ENCODE measurements at places on chromosomes 12 and 14. TPM values are rescaled to one million over a fixed set of nuclear protein-coding genes. Genes with fewer than 3 reads are reported as not detected.
A peak's percentile ranks its signal among the peaks of the same experiment; 100 is the strongest.

GRCh38 chr12:88865537-88865936 lies 285.3 kb upstream of the KITLG start:
- DNase-seq: peak; percentile 65

- DNase-seq: peak; percentile 65
These were observed 202.5 kb upstream of the DDHD1 start for GRCh38 chr14:53355581-53356112.

GRCh38 chr12:3931776-3932175 lies 58.6 kb upstream of the PARP11 start:
- DNase-seq: no peak

- DNase-seq: no peak
These were observed 4.2 kb upstream of the FICD start for GRCh38 chr12:108510836-108511235.

- DNase-seq: peak; percentile 68
These were observed 990 bp downstream of the FERMT2 start for GRCh38 chr14:52949711-52950409.

DNA sequence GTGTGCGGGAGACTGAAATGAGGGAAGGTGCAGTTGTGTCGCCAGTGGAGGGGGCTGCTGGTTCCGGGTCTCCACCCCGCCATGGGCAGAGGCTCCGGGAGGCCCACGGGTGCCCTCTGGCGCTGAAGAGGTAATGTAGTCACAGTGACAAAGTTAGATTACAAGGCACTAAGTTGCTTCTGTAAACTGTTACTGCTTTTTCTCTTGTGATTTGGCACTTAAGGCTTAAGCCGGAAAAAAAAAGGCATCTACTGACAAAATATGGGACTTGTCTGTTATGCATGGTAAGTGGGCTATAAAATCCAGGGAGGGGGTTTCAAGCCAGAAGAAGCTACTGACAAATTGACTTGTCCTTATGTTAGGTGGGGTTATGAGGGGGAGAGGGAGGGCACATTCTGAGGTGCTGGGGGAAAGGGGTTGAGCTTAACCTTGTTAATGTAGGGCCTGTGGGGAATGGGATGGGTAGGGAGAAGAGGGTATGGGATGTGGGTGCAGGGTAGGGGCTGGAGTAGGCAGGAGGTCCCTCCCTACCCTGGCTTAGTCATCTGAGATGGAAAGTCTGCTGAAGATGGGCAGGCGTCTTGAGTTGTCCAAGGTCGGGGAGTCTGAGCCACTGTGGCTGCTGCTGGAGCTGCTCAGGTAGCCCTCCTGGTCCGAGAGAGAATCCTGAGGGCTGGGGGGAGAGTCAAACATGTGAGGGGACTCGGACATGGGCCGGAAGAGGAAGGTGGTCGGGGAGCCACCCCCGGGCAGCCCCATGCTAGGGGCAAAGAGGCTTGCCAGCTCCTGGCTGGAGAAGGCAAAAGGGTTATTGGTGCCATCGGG lies 3.7 kb downstream of the ZFP36L1 start:
- peak; percentile 59 for DNase-seq

DNA sequence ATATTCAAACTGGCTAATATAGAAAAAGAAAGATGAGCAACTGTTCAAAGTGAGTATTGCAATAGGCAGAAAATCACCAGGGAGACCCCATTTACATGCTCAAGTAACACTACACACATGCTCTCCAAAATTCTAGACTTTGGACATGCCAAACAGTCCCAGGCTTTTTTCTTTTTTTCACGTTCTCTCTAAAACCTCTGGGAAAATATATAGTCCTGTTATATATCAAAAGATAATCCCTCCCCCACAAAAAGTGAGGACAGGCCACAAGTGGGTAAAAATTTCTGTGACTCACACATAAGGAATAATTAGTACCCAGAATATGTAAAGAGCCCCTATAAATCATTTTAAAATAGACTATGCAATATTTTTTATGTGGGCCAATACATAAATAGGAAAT lies 55.2 kb downstream of the EFCAB11 start:
- no peak for DNase-seq

- DNase-seq: peak; percentile 94
These were observed 9.3 kb downstream of the SYNE3 start for GRCh38 chr14:95507174-95507573.

DNA sequence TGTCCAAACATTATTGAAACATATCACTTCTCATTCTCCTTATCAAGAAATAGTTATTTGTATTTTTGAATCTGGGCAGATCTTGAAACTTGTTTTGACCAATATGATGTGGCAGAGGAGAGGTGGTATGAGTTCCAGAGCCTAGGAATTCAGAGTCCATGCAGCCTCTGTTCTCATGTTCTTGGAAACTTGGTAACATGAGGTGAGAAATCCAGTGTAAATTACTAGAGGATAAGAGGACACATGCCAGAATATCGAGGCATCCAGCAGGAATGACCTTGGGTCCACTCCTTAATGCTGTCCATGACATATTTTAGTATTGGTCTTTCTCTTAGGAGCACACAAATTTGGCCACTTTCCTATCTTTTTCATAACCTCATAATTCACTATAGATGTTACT lies 1374.6 kb downstream of the FSCB start:
- no peak for DNase-seq

DNA sequence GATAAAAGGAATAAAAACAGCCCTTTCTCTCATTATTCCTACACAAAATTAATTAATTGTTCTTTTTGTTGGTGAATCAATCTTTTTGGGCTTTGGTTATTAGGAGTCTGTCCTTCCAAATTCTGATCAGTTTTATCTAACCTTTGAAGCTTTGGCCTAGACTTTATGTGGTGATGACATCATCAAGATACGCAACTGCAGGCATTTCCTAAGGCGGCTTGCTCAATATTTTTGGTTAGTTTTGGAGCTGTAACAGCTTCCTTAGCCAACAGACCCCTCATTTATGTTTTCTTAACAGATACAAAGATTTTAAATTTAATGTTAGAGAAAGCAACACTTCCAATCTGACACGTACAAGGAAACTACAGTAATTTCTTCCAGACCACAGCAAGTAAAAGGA lies 87.8 kb upstream of the PDE3A start:
- DNase-seq: no peak

DNA sequence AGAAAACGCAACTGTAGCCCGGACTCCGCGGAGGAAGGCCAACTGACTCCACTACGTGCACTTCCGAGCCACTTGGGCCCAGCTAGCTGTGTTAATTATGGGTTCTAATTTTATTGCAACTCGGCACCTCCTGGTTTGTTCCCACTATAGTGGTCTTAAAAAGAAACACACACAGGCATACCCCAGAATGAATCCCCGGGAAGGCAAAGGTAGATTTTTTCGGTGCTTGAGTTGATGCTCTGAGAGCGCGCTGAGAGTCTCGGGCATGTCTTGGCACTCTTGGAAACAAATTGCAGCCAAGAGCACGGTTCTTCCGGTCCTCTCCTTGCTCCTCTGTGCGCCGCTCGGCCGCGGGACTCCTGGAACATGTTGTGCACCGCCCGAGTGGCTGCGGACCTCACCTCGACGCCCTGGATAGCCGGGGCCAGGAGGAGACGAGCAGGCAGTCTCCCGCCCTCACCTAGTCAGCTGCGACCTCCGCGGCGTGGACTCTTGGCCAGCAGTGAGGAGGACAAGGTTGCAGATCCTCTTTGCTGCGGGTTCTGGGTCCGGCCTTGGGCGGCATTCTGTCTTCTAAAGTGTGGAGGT lies 6.8 kb upstream of the PAX9 start:
- DNase-seq: no peak

DNA sequence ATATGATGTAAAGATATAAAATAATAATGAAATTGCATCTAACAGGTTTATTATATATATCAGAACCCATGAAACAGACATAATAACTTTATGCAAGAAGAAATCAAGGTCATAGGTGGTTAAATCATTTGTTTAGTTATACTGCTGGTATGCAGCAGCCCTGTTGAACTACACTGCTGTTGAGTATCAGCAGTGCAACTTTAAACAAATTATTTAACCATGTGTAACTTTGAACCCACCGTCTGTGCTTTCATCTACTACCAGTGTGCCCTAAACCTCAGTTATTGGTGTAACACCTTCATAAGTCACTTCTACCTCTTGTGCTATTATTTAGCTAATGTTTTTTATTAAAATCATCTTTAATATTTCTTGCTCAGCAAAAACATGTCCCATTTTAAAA lies 262.3 kb upstream of the CRY1 start:
- no peak for DNase-seq

DNA sequence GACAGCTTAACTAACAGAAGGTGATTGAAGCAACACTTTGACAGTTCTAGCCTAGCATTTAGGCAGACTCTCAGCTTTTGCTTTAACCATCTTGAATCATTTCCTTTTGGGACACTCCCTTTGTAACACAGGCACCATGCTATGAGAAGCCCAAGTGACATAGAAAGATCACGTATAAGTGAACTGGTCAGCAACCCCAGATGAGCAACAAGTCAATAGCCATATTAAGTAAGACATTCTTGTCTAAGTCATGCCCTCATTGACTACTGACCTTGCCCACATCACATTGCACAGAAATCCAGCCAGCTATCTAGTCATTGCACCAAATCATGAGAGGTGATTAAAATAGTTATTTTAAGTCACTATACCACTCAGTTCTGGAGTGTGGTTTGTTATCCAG lies 476.8 kb downstream of the TRHDE start:
- DNase-seq: no peak

GRCh38 chr12:111438481-111438880 lies 32.8 kb downstream of the SH2B3 start:
- DNase-seq: peak; percentile 61

DNA sequence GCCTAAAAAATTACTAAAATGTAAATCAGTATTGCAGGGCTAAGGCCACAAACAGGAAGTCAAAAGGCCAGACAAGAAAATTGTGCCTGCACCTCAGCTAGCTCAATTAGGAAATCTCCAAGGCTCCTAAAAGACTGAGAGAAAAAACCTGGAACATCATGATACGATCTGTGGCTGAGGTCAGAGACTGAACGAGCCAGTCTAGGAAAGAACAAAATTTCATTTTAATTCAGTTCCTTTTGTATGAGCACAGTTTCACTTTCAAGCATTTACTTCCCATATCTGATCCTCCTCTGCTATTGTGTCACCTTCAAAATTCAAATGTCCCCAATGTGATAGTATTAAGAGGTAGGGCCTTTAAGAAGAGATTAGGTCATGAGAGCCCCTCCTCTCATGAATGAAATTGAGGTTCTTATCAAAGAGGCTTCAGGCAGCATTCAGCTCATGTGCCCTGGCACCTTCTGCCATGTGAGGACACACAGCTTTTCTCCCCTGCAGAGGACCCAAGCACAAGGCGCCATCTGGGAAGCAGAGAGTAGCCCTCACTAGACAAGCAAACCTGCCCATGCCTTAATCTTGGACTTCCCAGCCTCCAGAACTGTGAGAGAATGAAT lies 14.8 kb downstream of the PRKAB1 start:
- no peak for DNase-seq

GRCh38 chr14:34851395-34851794 lies 23.8 kb downstream of the BAZ1A start:
- peak; percentile 7 for DNase-seq

- no peak for DNase-seq
These were observed 248.3 kb downstream of the FBXL14 start for GRCh38 chr12:1346126-1346525.

GRCh38 chr14:36217027-36217426 lies 40.5 kb upstream of the PTCSC3 start:
- DNase-seq: no peak

DNA sequence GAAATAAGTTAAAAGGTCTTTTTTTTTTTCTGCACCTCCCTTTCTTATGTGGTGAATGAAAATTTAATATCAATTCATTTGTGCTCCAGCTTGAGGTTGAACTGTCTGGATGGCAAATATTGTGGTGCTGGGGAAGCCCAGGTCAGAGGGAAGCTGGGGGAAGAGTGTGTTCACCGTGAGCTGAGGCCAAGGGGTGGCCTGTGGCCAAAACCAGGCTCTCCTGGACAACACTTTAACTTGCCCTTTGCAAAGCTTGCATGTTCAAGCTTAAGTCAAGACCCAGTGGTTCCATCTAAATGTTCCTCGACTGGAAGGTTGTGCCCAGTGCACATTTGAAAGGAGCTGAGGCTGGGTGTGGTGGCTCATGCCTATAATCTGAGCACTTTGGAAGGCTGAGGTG lies 28.8 kb downstream of the DRAM1 start:
- no peak for DNase-seq

DNA sequence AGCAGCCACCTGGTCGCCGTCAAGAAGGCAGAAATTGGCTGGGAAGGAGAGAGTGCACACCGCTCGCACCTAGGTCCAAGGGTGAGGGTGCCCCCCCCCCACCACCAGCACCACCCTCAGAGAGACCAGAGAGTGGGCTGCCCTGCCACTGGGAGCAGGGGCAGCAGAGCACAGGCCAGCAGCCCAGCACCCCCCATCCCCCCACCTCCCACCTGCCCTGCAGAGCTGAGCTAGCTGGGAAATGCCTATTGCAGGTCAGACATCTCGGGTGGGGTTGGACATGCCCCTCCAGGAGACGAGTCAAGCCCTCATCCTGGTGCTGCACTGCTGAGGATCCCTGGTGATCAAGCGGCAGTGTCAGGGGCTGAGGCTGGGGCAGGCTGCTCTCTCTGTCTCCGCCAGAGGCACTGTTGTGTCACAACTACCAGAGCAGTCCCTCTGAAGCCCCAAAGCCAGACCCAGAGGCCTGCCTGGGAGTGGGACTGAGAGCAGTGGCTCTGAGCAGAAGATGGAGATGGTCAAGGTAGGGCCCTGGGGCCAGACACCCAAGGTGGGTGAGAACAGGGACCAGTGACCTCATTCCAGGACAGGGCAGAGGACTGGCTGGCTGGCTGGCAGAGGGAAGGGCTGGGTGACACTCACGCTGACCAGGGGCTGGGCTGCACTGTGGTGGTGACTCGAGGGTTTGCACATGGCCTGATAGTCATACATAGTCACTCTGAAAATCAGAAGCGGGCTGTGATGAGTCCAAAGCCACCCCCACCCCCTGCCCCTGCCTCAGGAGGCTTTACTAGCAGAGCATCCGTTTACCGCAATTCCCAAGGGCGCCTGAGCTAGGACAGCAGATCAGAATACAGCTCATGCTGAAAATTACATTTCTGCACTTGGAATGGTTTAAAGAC lies 19.7 kb upstream of the LRTM2 start:
- DNase-seq: no peak

The CYP46A1 gene
- not detected for total RNA-seq

The GLT8D2 gene
- total RNA-seq: 20.1 TPM

The ESR2 gene
- total RNA-seq: 0.21 TPM

The HPD gene
- not detected for total RNA-seq

The TAS2R8 gene
- not detected for total RNA-seq

The OR10G2 gene
- not detected for total RNA-seq
